Tibial nerve (tissue), 4 donors: ENCODE measurements at places on chromosomes 7 and 10. TPM values are rescaled to one million over a fixed set of nuclear protein-coding genes. Genes with fewer than 3 reads are reported as not detected.

GRCh38 chr7:50068850-50069551 lies 24.0 kb downstream of the ZPBP start:
- peaks cover 8% of the 10 kb centered on the region for H3K4me1 ChIP-seq
- no peaks in the 10 kb centered on the region for H3K27me3 ChIP-seq
- DNase-seq = no peak

DNA sequence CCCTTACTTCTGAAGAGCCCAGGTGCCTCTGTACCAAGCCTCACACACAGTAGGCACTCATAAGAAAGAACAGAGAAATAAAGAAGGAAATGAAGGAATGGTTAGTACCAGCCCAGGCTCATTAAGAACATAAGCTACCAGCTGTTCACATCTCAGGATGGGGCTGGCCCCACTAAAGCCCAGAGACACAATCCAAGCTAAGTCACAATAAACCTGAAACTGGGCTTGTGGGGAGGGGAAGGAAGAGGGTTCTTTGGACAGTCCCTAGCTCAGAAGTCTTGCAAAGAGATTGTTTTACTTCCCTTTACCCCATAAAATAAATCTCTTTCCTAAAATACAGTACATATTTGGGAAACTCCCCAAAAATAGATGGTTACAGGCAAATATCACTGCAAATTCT lies 24.3 kb downstream of the FBXW4 start:
- no peaks in the 10 kb centered on the region for H3K4me1 ChIP-seq
- H3K36me3 ChIP-seq = peaks cover 34% of the 10 kb centered on the region
- H3K27me3 ChIP-seq = no peaks in the 10 kb centered on the region
- no peak overlapping the region for H3K27ac ChIP-seq
- H3K4me3 ChIP-seq = no peak overlapping the region

BET1 gene
- 15.3 TPM for total RNA-seq

ANKRD26 gene
- total RNA-seq = 12.6 TPM

TFPI2 gene
- total RNA-seq = not detected

GRCh38 chr7:92881091-92881485 lies 44.7 kb upstream of the CDK6 start:
- no peaks in the 10 kb centered on the region for H3K4me1 ChIP-seq
- H3K27me3 ChIP-seq = no peaks in the 10 kb centered on the region
- H3K27ac ChIP-seq = no peak overlapping the region
- DNase-seq = no peak
- H3K4me3 ChIP-seq = no peak overlapping the region

- H3K4me3 ChIP-seq = no peak overlapping the region
- no peak for DNase-seq
- H3K4me1 ChIP-seq = peaks cover 6% of the 10 kb centered on the region
- H3K36me3 ChIP-seq = no peaks in the 10 kb centered on the region
- H3K27me3 ChIP-seq = no peaks in the 10 kb centered on the region
- H3K27ac ChIP-seq = no peak overlapping the region
Observed at GRCh38 chr10:114009281-114009996, 34.2 kb upstream of the ADRB1 start.

WEE2 gene
- not detected for total RNA-seq

NPFFR1 gene
- total RNA-seq = 5.4 TPM

- no peak overlapping the region for H3K4me3 ChIP-seq
- no peaks in the 10 kb centered on the region for H3K4me1 ChIP-seq
- H3K27ac ChIP-seq = no peak overlapping the region
- no peaks in the 10 kb centered on the region for H3K27me3 ChIP-seq
Observed at GRCh38 chr7:2460188-2460587, 16.0 kb downstream of the GRIFIN start.

CUL2 gene
- total RNA-seq = 12.0 TPM
